ENCODE measurements at places on chromosomes 6 and 20.

DNA sequence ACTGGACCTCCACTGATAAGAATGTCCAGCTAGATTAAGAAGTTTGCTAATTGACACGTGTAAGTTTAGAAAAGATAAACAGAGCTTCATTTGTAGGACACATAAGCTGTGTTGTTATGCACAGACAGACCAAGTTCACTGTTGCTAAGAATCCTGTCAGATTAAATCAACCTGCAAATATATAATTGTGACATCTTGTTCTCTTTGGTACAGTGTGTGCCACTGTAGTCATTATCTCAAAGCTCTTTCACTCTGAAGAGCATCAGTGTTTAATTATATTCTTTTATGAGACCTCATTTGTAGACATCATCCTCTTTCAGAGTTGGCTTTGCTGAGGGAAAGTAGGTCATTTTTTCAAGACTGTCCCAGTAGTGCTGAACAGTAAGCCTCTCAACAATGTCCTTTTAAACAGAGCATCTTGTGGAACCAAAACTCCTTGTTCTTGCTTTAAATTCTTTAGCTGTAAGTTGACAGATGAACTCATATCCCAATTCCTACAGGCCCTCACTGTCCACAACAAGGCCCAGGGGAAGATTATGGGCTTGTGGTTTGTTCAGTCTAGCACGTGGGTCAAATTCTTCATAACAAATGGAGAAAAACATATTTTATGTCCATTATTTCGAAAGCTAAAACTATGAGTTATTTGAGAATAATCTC is 252.4 kb downstream of the HDGFL1 start:
- H3K36me3 ChIP-seq, result no peaks in the 10 kb centered on the region
- no peaks in the 10 kb centered on the region for H3K27me3 ChIP-seq
- peak overlapping the region; percentile 43 for H3K27ac ChIP-seq
- no peak overlapping the region for H3K4me3 ChIP-seq
- H3K4me1 ChIP-seq, result peaks cover 14% of the 10 kb centered on the region

- no peaks in the 10 kb centered on the region for H3K4me1 ChIP-seq
- no peak overlapping the region for H3K27ac ChIP-seq
- H3K4me3 ChIP-seq, result no peak overlapping the region
- DNase-seq, result no peak
- H3K36me3 ChIP-seq, result no peaks in the 10 kb centered on the region
Measured at GRCh38 chr6:125533710-125534397, 215.6 kb upstream of the HEY2 start.

- no peaks in the 10 kb centered on the region for H3K27me3 ChIP-seq
- H3K4me3 ChIP-seq, result no peak overlapping the region
- no peak for DNase-seq
- no peaks in the 10 kb centered on the region for H3K36me3 ChIP-seq
- no peak overlapping the region for H3K27ac ChIP-seq
Measured at GRCh38 chr6:34362909-34363680, 29.4 kb downstream of the NUDT3 start.

GRCh38 chr20:1296922-1297321 is 30.8 kb downstream of the SNPH start:
- no peaks in the 10 kb centered on the region for H3K4me1 ChIP-seq
- H3K27ac ChIP-seq, result no peak overlapping the region
- no peaks in the 10 kb centered on the region for H3K27me3 ChIP-seq
- DNase-seq, result no peak
- H3K4me3 ChIP-seq, result no peak overlapping the region

DNA sequence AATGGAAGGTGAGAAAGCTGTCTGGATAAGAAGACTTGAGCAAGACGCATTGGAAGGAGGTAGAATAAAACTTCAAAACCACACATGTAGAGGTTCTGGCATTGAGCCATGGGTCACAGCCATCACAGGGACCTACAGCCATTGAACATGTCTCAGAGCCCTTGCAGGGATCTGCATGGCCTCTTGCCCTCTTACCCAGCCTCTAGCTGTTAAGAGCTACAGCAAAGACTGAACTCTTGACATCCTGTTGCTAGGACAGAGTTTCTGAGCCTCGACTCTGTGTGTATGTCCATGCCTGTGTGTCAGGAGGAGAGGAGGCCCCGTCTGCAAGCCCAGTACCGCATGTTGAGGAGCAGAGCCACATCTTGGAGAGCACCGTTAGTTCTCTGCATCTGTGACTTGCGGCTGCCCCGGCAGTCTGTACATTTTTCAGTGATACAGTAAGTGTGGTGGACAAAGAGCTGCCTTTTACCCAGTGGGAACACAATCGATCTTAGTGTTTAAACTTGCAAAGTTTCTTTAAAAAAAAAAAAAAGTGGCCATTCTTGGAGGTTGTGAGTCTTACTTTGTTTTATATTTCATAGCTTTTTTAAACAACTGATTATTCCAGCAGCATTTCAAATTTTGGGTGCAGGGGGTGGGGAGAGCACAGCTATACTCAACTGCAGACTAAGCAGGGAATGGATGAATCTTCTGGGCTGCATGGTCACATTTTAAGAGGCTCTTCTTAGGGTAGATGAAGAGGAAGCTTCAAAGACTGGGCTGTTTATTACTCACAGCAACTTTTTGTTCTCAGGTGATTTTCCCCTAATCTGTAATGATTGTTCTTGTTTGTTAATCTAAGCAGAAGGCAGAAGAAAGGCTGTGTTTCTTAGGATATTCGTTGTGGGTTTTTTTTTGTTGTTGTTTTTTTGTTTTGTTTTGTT is 88.5 kb downstream of the TBC1D7 start:
- H3K27me3 ChIP-seq, result no peaks in the 10 kb centered on the region
- no peak overlapping the region for H3K4me3 ChIP-seq

DNA sequence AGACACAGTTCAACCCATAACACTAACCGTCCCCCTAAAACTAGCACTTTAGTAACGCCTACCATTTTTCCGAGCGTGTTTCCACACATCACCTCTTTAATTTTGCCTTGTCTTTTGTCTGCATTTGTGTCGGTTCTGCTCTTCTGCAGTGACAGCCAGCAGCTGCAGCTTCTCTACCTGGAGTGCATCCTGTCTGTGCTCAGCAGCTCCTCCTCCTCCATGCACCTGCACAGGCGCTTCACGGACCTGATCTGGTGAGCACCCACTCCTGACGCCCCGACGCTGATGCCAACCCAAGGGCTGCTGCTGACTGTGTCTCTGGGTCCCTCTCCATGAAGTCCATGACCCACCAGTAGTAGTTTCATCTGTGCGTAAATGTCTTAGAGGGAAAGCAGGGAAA is 35.4 kb upstream of the PBOV1 start:
- H3K27ac ChIP-seq, result no peak overlapping the region
- no peaks in the 10 kb centered on the region for H3K27me3 ChIP-seq
- DNase-seq, result no peak
- peaks cover 4% of the 10 kb centered on the region for H3K4me1 ChIP-seq
- H3K36me3 ChIP-seq, result no peaks in the 10 kb centered on the region
- H3K4me3 ChIP-seq, result no peak overlapping the region

DNA sequence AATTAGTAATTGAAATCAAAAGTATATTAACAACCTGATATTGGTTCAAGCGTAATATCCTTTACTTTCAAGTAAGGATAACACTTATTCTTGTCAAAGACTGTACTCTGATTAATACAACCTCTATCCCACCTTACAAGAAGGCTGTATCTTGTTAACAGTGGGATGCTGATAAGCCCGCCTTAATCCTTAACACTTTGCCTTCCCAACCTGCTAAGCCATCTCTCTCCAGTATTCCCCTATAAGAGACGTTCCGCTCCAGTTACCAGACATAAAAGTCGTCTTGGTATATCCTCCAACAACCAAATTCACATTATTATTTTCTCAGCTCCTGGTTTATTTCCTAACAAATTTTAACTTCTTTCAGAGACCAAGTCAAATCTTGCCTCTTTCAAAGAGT is 2.0 kb downstream of the BTBD9 start:
- H3K36me3 ChIP-seq, result no peaks in the 10 kb centered on the region
- no peaks in the 10 kb centered on the region for H3K27me3 ChIP-seq
- DNase-seq, result no peak
- no peak overlapping the region for H3K27ac ChIP-seq

- no peak overlapping the region for H3K27ac ChIP-seq
- peak overlapping the region; percentile 57 for H3K4me3 ChIP-seq
- peaks cover 31% of the 10 kb centered on the region for H3K4me1 ChIP-seq
- no peak for DNase-seq
- H3K36me3 ChIP-seq, result no peaks in the 10 kb centered on the region
- H3K27me3 ChIP-seq, result peaks cover 54% of the 10 kb centered on the region
Measured at GRCh38 chr20:64039293-64040160, 3.5 kb downstream of the C20orf204 start.

Data from hepatocyte (in vitro differentiated cells).